ENCODE measurements at places on chromosomes 1 and 21.
A peak's percentile ranks its signal among the peaks of the same experiment; 100 is the strongest.

DNA sequence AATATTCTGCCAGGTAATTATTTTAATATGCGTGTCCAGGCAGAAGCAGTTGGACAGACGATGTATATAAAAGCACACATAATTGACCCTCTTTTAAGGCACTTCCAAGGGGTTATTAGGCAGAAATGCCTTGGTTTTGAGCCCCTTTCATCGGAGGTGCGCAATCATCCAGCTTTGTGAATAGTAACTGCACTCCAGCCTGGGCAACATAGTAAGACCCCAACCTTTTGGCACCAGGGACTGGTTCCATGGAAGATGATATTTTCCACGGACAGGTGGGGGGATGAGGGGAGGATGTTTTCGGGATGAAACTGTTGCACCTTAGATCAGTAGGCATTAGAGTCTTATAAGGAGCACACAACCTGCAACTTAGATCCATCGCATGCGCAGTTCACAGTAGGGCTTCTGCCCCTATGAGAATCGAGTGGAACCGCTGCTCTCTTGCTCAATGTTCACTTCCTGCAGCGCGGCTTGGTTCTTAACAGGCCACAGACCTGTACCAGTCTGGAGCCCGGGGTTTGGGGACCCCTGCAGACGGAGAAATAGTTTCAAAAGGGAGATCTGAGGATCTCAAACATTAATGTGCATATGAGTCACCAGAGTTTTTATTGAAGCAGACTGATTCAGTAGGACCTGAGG is 1.8 kb upstream of the MCOLN2 start:
- DNase-seq: peak; percentile 30

DNA sequence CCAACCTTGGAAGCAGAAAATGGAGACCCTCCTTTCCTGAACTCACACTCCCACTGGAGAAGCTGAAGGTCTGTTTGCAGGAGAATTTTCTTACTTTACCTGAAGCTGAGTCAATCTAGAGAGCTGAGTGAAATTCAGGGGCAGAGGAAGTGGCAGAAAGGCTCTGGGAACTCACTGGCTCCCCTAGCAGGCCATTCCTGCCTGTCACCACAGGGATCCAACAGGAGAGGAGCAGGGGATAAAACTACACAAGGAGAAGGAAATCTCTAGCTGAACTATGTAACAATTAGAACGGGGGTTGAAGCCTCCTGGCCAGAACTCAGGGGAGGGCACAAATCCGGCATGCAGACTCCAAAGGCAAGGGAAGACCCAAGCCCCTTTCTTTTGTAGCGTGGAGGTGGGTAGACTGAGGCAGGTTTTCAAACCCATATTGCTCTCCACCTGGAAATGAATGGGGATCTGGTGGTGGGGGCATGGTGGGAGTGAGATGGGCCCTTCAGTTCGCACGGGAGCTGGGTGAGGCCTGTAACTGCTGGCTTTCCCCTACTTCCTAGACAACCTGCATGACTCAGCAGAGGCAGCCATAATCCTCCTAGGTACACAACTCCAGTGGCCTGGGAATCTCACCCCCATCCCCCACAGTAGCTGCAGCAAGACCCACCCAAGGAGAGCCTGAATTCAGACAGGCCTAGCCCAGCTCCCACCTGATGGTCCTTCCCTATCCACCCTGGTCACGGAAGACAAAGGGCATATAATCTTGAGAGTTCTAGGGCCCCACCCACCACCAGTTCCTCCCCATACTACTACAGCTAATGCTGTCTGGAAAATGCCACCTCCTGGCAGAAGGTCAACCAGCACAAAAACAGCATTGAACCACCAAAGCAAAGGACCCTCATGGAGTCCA is 158.1 kb downstream of the LTN1 start:
- DNase-seq: no peak

- no peak for DNase-seq
Measured at GRCh38 chr1:173048621-173049321, 2.0 kb downstream of the TNFSF18 start.

- no peak for DNase-seq
Measured at GRCh38 chr1:154666051-154666790, 58.2 kb upstream of the ADAR start.

GRCh38 chr1:116259663-116260062 is 113.4 kb upstream of the ATP1A1 start:
- no peak for DNase-seq

DNA sequence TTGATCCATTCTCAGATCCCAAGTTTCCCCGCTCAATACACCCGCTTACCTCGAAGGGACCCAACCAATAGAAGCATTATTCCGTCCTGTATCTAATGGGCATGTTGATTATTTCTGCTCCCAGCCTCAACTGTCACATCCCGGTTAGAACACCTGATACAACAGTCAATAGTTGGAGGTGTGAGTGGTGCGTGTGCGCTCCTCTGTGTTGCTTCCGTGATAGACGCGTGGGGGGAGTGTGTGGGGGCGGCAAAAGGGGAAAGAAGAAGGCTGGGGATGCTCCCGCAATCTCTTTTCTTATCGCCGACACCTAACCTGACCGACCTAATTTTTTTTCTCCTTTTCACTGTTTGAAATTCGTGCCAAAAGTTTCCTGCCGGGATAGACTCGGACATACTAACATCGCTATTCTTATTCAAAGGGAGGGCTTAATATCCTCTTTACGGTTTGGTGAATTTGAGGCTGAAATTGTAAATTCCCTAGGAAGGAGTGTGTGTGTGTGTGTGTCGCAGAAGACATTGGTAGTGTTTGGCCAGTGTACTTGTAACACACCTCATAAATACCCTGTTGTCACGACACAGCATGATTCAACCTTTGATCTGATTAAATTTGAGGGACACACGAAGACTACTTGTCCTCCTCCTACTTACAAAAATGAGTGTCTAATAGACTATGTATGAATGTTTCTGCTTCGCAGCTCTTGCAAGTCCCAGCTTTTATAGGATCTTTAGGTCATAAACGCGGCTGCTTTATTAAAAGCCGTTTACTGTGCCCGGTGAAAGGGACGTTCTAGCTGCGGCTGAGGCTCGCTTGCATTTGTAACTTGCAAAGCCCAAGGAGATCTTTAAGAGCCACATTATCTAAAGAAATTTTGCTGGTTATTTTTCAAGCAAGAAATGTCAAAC is 1.5 kb upstream of the PROX1 start:
- DNase-seq: peak; percentile 1

- DNase-seq: no peak
Measured at GRCh38 chr1:202959276-202959620, 1.1 kb upstream of the ADIPOR1 start.

DNA sequence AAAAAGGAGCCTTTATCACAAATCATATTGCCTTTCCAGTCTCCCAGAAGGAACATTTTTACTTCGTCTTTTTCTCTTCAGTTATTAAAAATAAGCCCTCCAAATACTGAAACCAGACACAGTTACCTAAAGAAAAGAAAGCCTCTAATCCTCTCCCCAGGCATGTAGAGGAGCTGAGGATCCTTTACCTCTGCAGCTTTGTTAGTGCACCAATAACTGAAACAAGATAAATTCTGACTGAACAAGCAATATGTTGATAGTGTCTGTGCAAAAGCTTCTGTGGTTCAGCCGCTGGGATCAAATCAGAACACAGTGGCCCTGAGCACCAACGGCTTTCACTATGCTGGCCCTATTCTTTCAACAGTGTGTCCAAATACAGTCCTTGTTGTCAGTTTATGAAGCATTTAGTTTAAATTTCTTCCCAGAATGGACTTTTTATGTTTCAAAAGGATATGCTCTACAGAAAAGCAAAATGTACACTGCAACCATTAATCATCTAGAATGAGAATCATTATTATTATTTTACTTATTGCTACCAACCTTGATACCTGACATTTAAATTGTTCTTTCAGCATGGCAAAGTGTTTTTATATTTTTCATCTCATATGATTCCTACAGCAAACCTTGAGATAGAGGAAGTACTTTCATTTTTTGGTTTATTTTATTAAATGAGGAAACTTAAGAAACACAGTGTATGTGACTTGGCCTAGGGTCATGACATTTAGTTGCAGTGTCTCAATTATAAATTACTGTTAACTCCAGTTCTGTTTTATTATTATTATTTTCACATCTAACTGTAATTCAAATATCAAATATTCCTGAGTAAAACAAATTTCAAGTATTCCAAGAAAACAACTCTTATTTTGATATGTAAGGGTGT is 217.9 kb downstream of the NEGR1 start:
- no peak for DNase-seq

GRCh38 chr21:29621525-29621924 is 318.3 kb downstream of the GRIK1 start:
- DNase-seq: no peak

DNA sequence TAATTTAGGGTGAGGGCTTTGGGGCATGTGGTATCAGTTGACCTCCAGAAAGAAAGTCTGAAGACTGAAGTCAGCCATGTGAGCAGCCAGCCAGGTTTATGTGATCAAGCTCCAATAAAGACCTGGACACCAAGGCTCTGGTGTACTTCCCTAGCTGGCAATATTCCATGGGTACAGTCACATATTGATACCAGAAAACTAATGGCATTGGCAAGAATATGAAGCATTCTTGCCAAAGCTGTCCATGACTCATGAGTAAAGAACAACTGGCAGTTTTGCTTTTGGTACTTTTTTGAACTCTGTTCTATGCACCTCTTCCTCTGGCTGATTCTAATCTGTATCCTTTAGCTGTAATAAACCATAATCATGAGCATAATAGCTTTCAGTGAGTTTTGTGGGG is 415.3 kb upstream of the CAMK1G start:
- no peak for DNase-seq

GRCh38 chr1:53470584-53470983 is 11.4 kb downstream of the DMRTB1 start:
- no peak for DNase-seq

DNA sequence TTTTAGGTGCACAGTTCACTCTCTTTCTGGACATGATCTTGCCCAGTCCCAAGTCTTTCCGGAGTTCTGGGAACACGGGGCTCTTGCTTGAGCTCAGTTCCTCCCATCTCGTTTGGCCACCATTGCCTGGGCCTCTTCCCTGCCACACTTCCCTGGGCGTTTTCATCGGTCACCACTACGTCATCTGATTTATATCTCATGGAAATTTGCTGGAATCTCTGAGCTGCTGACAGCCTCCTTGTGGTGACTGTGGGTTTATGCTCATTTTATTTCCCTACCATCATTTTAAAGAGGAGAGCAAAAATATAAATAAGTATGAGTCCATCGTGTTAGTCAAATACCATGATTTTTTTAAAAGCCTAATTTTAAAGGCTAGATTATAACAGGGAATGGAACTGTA is 449.1 kb upstream of the KAZN start:
- DNase-seq: no peak

- DNase-seq: no peak
Measured at GRCh38 chr1:4916610-4917009, 262.2 kb downstream of the AJAP1 start.

DNA sequence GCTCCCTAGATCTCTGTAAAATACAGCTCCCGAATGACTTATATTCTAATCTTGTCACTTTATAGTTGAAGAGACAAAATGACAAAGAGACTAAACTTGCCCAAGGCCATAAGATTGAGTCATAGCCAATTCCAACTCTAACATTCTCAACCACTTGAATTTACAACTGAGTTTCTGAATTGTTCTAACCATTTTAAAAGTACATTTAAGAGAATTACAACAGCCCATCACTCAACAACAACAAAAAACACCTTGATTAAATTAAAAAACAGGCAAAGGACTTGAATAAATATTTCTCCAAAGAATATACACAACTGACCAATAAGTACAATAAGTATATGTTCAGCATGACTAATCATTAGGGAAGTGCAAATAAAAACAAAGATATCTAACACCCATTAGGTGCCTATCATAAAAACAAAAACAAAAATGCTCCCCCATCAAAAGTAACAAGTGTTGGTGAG is 8.7 kb upstream of the ADCY10 start:
- DNase-seq: no peak

GRCh38 chr1:11062965-11063401 is 3.2 kb upstream of the SRM start:
- no peak for DNase-seq

- DNase-seq: no peak
Measured at GRCh38 chr1:35797380-35797779, 10.4 kb upstream of the AGO4 start.

- peak; percentile 41 for DNase-seq
Measured at GRCh38 chr1:50968821-50969610, 1.0 kb upstream of the CDKN2C start.

- peak; percentile 63 for DNase-seq
Measured at GRCh38 chr1:14539953-14540563, 58.4 kb upstream of the KAZN start.
